DMS79 (cell line): ENCODE measurements at places on chromosomes 5 and 9.

- DNase-seq: no peak
Observed at GRCh38 chr5:999724-1000123, 8.9 kb upstream of the NKD2 start.

- DNase-seq: no peak
Observed at GRCh38 chr5:133440467-133441115, 171.8 kb downstream of the FSTL4 start.

DNA sequence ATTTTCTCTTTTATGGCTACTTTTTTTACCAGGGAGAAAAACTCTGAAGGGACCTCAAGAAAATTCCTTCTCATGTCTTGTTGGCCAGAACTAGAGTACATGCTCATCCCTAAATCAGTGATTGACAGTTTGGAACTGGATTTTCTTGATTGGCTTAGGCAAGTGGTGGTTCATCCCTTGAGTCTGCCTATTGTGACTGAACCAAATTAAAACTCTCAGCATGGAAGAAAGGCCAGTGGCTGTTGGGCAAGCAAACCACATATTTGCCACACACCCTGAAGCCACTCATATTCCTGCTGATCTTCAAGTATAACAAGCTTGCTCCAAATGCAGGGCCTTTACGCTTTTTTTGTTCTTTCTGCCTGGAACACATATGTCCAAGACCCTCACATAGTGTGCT lies 7.2 kb upstream of the HOMER1 start:
- DNase-seq: no peak

GRCh38 chr5:139178935-139179334 lies 19.2 kb downstream of the SIL1 start:
- no peak for DNase-seq

GRCh38 chr9:90058182-90058763 lies 453.5 kb downstream of the GADD45G start:
- DNase-seq: no peak

DNA sequence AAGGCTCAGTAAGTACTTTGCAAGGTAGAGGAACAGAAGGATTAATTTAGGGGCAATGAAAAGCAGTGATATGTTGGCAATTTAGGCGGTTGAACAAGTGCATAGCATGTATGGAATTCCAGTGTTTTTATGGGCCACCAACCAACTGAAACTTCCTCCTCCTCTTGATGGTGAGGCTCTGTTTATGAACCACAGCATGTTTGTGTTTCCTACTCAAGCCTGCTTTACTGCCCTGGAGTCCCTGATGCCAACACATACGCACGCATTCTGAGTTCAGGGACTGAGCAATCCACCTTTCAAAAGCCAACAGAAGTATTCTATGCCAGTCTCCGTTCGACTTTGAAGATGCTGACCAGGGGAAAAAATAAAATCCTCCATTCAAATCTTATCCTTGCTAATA lies 417.5 kb downstream of the EFNA5 start:
- no peak for DNase-seq

GRCh38 chr9:30349526-30350513 lies 2034.6 kb upstream of the ACO1 start:
- no peak for DNase-seq

DNA sequence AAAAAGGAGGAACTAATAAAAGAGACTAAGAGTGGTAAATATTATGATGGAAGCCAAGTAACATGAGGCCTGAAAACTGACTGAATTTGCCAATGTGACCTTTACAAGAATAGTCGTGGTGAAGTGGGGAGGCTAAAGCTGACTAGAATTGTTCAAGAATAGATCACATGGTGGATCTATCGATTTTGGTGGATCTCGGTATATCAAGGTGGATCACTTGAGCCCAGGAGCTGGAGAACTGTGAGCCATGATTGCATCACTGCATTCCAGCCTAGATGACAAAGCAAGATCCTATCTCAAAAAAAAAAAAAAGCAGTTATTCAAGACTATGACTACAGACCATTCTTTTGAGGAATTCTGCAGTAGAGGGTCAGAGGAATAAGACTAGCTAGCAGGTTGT lies 15.1 kb downstream of the ERMP1 start:
- no peak for DNase-seq

DNA sequence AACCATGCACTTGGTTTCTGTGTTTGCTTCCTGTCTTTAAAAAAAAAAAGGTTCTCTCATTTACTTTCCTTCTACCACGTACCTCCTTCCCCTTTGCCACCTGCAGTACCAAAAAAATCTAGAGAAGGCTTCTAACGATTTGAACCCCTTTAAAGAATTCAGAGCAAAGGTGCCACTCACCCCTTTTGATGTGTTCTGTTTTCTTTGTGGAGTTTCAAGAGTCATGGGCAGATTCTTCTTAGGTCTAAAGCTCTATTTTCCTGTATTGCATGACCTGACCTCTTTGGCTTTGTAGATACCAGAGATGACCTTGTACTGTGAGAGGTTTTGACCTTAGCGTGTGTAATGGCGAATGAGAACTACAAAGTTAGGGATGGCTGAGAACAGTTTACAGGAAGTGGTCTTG lies 29.0 kb downstream of the TXNDC8 start:
- DNase-seq: no peak

GRCh38 chr5:42912184-42912798 lies 100.6 kb upstream of the SELENOP start:
- no peak for DNase-seq

DNA sequence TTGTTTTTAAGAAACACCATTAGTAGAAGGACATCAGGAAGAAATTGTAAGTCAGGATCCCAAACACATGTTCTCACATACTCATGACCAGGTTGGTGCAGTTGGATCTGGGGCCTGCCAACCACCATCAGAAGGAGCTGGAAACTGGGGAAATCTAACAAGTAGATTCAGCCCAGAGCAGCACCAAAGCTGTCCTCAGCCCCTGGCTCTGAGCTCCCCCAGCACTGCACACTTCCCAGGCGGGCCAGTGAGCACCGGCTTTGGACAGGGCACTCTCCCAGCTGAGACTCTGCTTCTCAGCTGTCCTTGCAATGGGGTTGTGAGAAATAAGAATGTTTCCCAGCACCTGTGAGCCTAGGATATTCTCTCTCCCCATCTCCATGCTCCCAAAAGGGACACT lies 162.5 kb downstream of the PAX5 start:
- no peak for DNase-seq

GRCh38 chr5:92309336-92309991 lies 926.3 kb upstream of the ARRDC3 start:
- no peak for DNase-seq

DNA sequence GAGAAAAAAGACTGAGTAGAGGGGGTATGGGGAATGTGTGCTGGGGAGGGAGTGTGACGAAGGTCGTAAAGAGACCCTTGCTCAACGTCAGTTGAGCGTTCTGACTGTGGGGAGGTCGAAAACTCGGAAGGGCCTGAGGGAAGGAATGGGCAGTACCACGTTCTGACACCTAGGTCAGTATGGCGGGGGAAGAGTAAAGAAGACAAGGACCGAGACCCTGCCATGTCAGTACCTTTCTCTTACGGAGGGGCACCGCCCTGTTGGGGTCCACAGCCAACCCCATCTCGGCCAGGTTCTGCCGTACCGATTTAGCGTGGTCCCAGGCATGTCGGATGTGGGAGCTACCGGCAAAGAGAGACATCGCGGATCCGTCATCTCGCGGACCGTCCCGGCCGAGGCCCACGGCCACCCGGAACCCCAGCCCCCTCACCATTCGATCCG lies 375 bp downstream of the NOP16 start:
- DNase-seq: no peak

- no peak for DNase-seq
Observed at GRCh38 chr5:21919414-21920022, 933.6 kb downstream of the CDH12 start.

DNA sequence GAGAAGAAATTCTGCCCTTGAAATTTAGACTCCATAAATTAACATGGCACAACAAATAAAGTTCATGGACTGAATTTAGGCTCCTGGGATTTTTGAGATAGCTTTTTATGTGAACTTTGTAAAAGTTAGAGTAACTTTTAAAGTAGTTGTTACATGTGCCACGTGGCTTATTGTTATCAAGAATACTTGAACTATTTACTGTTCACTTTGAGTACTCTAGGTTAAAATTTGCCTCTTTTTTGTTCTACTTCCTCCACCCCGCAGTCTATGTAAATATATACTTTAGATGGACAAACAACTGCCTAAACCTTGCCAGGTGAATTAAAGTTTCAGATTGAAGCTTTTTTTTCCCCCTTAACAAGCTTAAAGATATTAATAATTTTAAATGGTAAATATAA lies 457.9 kb downstream of the RAB3C start:
- DNase-seq: no peak

- no peak for DNase-seq
Observed at GRCh38 chr9:87112656-87113055, 165.3 kb upstream of the GAS1 start.

GRCh38 chr9:124469011-124469832 lies 19.0 kb downstream of the ADGRD2 start:
- DNase-seq: no peak

- no peak for DNase-seq
Observed at GRCh38 chr9:71876106-71876505, 34.9 kb downstream of the ABHD17B start.

DNA sequence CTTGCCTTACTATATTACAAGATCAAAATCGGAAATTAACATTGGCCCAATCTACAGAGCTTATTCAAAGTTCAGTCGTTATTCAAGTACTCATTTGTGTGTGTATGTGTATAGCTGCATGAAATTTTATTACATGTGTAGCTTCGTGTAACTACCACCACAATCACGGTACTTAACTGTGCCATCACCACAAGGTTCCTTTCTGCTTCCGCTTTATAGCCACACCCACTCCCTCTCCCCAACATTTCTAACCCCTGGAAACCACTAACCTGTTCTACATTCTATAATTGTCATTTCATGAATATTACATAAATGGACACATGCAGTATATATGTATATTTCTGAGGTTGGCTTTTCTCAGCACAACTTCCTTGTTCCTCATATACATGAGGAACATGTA lies 4.0 kb upstream of the TEX48 start:
- DNase-seq: no peak

- DNase-seq: no peak
Observed at GRCh38 chr5:96302174-96302738, 130.8 kb downstream of the PCSK1 start.

GRCh38 chr5:171562822-171563221 lies 143.4 kb downstream of the FGF18 start:
- DNase-seq: no peak

DNA sequence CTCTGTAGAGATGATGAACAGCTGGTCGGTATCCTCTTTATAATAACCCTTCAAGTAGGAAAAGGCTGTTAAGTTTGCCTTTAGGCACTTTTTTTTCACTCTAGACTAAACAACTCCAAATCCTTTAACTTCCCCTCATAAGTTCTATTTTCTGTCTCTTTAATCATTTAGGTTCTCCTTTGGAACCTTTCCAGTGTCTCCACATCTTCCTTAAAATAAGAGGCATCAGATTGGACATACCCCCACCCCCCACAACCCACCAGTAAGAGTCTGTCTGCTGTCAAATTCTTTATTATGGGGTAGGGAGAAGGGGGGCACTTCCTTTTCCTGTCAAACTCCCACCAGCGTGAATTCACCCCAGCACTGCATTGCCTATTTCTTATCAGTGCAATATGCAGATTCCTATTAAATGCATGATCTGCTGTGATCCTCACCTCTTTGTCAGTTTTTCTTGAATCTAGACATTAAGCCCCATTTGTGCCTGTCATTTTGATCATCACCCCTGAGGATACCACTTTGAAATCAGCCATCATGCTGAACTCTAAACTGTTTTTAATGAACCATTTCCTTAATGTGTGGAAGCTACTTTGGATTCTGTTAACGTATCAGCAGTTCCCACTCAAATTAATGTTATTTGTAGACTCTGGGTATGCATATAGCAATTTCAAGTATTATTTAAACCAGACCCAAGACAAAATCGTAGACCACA lies 212.2 kb downstream of the PDZD2 start:
- DNase-seq: no peak

GRCh38 chr9:137276473-137277328 lies 825 bp upstream of the TOR4A start:
- no peak for DNase-seq

- no peak for DNase-seq
Observed at GRCh38 chr5:14700478-14701436, 36.2 kb downstream of the OTULIN start.

- DNase-seq: no peak
Observed at GRCh38 chr5:109267283-109267682, 142.5 kb downstream of the PJA2 start.

DNA sequence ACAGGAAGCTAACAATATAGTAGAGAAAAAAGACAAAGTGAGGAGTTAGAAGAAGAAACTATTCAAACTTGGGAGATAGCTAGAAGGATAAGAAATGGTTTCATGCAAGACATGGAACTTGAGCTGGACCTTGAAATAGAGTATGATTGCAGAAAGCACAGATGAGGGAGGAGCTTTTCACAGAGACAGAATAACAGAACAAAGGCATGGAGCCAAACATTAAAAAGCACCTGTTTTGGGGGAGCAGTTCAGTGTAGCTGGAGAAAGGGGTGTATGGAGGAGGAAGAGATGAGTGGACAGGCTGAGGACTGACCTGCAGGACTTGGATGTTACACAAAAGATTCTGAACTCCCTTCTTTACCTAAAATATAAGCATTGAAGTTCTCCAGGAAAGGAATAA lies 25.2 kb downstream of the DTWD2 start:
- no peak for DNase-seq

DNA sequence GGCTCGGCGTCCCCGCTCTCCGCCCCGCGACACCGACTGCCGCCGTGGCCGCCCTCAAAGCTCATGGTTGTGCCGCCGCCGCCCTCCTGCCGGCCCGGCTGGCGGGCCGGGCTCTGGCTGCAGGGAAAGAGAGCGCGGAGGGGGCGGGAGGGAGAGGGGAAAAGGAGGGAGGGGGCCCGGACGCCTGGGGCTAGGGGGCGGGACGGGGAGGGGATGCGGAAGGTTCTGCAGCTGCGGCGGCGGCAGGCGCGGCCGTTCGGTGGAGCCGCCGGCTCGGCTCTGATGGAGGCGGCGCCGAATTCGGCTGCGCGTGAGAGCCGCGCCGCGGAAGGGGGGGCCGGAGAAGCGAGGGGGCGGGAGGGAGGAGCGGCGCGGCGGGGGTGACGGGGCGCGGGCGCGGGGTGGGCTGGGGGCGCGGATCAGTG lies at the start of gene MARCHF11:
Gene MARCHF11 (minus strand): TSS at position 281 of the 425 bp plus-strand sequence. CDS start 216 bp downstream, at position 65.
- no peak for DNase-seq

DNA sequence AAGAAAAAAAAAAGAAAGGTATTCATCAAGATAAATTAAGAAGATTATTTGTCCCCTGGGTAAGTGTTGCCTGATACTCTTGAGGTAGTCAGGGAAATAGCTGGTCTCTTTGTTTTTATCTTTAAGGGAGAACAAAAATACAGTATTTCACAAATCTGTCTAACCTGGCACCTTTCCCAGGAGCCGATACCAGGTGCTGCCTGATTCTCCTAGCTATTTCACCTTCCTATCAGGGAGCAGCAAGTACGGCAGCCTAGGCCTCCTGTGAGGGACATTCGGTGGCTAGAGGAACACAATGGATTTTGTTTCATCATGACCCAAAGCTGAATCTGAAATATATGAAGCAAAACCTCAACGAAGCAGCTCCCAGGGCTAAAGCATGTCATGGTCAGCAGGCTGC lies 86.0 kb downstream of the TARS1 start:
- DNase-seq: no peak

- DNase-seq: no peak
Observed at GRCh38 chr5:32865475-32865874, 154.4 kb downstream of the NPR3 start.

GRCh38 chr5:151384106-151384505 lies 36.7 kb upstream of the SLC36A2 start:
- no peak for DNase-seq
